ENCODE measurements at places on chromosomes 7 and 10. TPM values are rescaled to one million over a fixed set of nuclear protein-coding genes. Genes with fewer than 3 reads are reported as not detected.

The SLC18A3 gene
- total RNA-seq: not detected

- no peak for DNase-seq
- H3K4me1 ChIP-seq: no peaks in the 10 kb centered on the region
- H3K4me3 ChIP-seq: no peak overlapping the region
- no peak overlapping the region for H3K27ac ChIP-seq
- peaks cover 9% of the 10 kb centered on the region for H3K27me3 ChIP-seq
- H3K36me3 ChIP-seq: no peaks in the 10 kb centered on the region
Measured at GRCh38 chr7:157869793-157870192, 533.0 kb downstream of the DNAJB6 start.

The OR9A2 gene
- not detected for total RNA-seq

The EIF4H gene
- 475 TPM for total RNA-seq
